AG09319 (cell line): ENCODE measurements at places on chromosomes 7 and 10.

DNA sequence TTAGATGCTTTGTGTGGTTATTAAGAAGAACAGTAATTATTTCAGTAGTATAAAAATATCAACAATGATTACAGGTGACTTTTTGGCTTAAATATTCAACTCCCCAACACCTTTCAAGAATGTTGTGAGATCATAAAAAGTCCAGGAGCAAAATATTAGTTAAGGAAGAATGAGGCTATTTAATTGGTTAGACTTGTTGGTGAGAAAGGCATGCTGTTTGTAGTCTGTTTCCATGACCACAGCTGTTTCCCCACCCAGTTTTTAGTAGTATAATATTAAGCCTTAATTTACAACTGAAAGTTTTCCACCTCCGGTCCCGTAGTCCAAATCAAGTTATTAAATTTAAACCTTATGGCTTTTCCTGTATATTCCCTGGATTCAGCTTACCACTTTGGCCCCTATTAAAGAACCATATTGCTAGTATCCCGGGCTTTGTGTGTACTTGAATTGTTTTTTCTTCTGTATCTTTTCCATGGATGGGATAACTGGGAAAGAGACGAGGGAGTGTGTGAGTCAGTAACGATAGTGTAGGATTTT is 133.3 kb downstream of the CELF2 start:
- DNase-seq = no peak

GRCh38 chr10:104387130-104387888 is 33.7 kb downstream of the CFAP58 start:
- DNase-seq = no peak

- no peak for DNase-seq
Observed at GRCh38 chr10:129560361-129560760, 93.3 kb downstream of the MGMT start.

GRCh38 chr7:81457852-81458522 is 311.9 kb downstream of the HGF start:
- no peak for DNase-seq

DNA sequence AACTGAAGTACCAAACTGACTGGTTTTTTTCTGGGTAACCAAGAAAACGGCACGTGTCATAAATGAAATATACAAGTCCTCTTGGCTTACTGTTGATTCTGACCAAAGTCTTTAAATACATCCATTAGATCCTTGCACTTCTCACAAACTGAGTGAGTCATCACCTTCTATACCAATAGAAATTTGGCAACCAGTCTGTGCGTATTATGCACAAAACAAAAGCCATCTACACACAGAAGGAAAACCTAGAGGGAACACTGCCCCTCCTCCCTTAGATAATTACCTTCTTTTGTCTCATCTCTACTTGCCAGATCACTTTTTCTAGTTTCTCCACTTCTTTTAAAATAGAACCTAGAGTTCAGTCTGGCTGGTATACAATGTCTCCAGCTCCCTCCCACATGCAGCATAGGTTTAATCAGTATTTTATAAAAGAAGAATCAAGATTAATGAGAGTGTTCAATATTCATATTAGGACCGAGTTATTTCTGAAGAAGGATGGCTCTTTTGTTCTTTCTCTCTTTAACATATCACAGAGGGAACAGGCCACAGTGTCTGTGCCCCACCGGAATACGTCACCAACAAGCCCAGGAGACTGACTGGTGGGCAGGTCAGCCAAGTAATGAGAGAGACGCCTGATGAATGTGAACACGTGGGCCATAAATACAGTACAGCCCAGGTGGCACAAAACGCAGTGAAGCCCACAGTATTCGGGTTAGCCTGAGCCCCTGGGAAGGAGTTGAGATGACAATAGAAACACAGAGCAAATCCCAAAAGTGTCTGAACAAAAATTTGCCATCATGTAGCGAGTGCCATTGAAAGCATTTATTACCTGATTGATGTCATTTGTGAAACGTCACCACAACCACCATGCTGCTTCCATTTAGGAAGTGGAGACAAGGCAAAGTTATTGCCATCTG is 91.3 kb downstream of the KIAA1549 start:
- DNase-seq = no peak

- DNase-seq = no peak
Observed at GRCh38 chr10:113899952-113900598, 45.6 kb downstream of the NHLRC2 start.

DNA sequence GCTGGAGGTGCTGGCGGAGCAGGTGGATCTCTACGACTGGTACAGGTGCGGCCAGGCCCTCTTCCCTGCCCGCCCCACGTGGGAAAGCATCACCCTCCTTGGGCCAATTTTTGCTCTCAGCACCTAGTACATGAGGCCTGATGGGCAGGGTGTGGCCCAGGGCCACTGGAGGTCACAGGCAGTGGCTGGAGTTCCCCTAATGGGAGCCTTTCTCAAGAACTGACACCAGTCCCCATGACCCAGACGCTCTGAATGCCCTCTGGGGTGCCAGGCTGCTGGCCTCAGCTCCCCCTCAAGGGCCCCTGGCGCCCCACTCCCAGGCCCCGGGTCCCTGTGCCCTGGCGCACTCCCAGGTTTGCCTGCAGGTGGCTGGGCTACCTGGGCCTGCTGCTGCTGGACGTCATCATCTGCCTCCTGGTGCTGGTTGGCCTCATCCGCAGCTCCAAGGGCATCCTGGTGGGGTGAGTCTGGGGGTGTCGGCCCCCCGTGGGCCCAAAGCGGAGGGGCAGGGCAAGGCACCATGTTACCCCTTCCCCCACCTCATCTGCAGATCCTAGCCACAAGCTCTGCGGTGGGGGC is 15.9 kb downstream of the TTYH3 start:
- no peak for DNase-seq

- no peak for DNase-seq
Observed at GRCh38 chr7:139772115-139772514, 5.7 kb downstream of the HIPK2 start.

DNA sequence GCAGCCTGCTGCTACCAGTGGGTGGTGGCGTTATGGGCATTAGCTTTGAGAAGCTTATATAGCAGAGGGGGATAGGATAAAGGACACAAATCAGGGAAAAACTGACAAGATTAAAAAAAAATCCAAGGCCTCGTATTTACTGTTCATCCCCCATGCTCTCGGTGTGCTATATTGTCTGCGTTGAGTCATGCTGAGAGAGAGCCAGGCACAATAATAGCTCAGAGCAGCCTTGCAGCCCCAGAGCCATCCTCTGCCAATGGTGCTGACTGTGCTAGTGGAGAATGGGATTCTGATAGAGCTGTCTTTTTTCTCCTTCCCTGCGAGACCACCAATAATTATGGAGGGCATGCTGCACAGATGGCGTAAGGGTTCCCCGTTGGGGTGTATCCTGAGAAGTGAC is 51.7 kb upstream of the FZD1 start:
- no peak for DNase-seq

DNA sequence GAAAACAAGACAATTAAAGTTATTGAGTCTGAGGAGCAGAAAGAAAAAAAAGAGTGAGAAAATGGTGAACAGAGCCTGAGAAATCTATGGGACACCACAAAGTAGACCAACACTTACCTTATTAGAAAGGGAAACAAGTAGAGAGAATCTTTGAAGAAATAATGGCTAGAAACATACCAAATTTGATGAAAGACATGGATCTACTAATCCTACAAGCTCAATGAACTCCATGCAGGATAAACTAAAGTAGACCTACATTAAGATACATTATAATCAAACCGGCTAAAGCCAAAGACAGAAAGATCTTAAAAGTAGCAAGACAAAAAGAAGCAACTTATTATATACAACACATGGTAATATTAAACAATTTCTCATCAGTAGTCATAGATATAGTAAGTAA is 782.3 kb upstream of the GHITM start:
- no peak for DNase-seq
